Stromal cell of bone marrow (primary cell): ENCODE measurements at places on chromosomes 2 and 18.

DNA sequence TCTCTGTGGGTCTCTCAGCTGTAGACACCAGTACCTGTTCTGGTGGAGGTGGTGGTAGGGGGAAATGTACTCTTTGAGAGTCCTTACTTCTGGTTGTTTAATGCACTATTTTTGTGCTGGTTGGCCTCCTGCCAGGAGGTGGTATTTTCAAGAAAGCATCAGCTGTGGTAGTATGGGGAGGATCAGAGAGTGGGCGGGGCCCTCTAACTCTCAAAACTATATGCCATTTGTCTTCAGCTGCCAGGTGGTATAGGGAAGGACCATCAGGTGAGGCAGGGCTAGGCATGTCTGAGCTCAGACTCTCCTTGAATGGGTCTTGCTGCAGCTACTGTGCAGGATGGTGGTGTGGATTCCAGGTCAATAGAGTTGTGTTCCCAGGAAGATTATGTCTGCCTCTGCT lies 1100.8 kb downstream of the CNTNAP5 start:
- no peak for DNase-seq

DNA sequence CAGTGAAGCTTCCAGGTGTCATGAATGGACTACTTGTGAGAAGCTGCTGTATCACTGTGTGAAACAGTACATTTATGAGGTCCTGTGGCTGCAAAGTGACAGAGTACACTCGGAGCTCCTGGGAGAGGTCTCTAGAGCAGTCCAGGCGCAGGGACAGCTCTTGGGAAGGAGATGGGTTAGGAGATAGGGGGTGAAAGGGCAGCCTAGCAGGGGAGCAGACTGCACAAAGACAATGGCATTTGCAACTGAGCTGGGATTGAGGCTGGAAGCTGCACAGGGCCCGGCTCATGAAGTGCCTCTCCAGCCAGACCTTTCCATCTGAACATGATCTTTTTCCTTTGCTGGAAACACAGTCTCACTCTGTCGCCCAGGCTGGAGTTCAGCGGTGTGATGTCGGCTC lies 83.6 kb downstream of the RHOB start:
- DNase-seq = no peak

- no peak for DNase-seq
Measured at GRCh38 chr2:118046634-118047210, 32.9 kb upstream of the CCDC93 start.

GRCh38 chr2:187550857-187551256 lies 3.4 kb downstream of the TFPI start:
- no peak for DNase-seq

DNA sequence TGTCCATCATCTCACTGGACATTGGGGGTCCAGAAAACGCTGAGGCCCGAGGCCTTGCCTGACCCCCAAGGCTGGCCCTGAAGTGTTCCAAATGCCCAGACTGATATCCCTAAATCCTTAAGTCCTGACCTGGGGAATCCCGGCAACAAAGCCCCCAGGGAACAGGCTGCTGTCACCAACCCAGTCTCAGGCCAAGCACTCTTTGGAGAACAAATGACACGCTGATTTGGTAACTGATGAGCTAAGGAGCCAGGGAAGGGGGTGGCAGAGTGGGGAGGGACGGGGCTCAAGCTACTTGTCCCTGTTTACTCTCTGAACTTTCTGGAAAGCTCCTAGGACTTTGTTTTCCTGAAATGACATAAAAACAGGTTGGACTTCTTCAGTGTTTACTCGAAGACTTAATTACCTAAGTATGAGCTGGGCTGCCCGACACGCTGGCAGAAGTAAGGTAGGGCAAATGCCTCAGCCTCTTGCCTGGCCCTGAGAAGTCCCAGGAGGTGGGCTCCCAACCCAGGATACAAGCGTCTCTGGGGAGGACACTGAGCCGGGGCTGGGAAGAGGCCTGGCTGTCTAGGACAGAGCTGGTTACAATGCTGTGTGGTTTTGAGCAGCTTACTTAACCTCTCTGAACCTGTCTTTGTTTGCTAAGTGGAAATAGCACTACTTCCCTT lies 105.5 kb upstream of the GLI2 start:
- DNase-seq = no peak

- DNase-seq = no peak
Measured at GRCh38 chr2:230981704-230982103, 14.2 kb upstream of the SPATA3 start.

DNA sequence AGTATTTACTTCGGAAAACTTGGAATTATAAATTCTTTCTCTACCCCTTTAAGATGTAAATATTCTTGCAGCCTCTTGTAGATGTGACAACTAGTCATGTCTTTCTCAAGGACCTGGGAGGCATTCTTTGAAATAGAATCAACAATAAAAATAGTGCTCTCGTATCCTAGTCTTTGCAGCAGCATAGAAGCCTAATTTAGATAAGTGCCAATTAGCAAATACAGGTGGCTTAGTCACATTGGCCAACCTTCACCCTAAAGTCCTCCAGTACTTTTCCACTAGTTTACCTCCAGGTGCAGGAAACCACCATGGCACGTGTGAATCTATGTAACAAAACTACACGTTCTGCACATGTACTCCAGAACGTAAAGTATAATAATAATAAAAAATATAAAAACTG lies 3.5 kb upstream of the ZSWIM2 start:
- DNase-seq = no peak

DNA sequence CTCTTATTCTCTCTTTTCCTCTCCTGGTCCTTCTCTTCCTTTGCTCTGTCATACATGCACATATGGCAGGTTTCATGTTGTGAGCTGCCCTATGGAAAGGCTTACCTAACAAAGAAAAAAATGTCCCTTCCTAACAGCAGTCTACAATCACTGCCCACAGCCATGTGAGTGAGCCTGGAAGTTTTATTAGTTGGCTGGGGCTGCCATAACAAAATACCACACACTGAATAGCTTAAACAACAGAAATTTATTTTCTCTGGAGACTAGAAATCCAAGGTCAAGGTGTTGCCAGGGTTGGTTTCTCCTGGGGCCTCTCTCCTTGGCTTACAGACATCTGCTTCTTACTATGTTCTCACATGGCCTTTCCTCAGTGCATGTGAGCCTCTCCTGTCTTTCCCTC lies 142.1 kb downstream of the TRIB2 start:
- no peak for DNase-seq

DNA sequence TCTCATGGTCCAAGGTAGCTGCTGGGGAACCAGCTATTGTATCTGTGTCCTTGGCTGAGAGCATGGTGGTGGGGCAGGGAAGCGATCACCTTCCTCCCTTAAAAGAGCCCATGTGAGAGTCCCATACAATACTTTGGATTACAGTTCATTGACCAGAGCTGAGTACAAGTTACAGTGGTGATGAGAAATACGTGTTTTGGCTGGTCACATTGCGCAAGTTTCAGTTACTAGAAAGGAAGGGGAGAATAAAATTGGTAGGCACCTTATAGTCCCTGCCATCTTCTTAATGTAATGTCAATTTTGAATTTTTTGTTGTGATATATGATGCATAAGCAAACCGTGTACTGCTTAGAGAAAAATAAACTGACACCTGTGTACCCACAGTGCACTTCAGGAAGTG lies 67.7 kb downstream of the ZNF407 start:
- no peak for DNase-seq

DNA sequence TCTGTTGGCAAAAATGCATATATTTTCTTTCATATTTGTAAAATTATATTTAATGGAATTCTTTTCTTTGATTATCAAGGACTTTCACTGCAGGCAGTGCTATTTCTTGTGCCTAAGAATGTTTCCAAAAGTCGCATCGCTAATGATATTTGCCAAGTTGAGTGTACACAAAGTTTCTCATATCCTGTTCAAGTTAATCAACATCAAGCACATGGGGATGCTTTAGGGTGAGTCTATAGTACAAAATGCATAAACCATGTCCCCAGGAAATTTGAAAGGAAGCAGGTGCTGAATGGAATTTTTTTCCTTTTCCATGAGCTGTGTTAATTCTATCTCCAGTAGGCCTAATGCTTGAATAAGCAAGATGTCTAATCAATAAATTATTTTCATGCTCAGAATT lies 129.7 kb downstream of the GALNT1 start:
- no peak for DNase-seq

DNA sequence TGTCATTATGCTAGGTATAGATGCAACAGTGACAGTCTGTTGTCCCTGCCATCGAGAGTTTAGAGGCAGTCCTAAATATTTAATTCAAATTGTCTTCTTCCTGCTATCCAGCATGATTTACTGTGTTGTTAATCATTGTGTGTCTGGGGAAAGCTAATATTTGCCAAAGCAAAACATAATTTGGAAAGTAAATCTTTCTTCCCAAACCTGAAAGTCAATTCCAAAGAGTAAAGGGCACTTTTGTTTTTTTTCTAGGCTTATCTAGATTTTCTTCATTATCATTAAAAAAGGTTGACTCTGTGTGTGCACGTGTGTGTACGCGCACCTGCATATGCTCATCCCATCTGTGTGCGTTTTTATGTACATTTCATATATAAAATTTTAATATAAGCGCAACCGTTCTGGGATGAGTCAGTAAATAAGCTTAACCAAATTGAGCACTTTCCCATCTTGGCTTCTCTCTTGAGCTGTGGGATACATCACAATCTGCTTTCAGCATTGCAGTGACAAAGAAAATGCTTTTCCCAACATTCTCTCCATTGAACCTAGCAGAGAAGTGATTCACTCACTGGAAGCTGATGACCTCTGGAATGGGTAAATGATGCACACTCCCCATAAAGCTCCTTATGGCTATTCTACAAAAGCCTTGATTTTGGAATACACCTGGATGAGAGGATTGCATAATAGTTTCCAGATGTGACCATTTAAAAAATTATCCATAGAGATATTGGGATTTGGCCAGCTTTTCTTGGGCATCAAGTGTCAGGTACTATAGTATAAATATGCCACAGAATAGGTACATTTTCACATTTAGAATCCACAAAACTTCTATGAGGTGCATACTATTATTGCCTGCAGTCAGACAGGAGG lies 488.4 kb downstream of the ADCYAP1 start:
- no peak for DNase-seq
